ENCODE measurements at places on chromosomes 16 and 17.

DNA sequence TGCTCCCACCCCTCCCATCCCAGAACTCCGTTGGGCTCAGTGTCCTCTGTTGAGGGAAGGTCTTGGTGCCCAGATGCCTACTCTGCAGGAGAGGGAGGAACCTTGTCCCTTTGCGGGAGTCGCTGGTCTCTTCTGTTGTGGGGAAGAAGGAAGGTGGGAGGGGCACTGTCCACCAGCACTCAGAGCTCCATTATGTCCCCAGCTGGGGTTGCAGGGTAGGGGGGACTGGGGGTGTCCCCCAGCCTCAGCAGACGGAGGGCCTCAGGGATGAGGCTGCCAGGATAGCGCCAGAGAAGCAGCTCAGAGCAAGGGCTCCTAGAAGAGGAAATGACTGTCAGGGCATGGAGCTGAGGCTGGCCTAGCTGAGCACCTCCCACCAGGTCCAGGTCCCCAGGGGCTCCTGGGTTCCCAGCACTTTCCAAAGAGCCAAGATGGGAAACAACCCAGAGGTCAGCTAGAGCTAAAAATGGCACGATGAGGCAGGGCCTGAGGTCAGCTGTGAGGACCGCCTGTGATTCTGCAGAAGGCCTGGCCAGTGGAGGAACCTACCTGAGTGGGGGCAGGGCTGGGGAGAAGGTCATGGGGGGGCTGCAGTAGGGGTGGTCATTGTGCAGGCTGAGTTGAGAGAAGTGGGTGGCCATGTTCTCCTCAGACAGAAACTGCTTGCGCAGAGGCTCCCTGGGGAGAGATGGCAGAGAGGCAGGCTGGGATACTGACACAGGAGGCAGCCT is 893 bp downstream of the HCFC1R1 start:
- no peak for DNase-seq

GRCh38 chr16:15601212-15601879 is 41.6 kb downstream of the MARF1 start:
- no peak for DNase-seq

GRCh38 chr16:11630046-11630767 is 38.0 kb upstream of the SNN start:
- DNase-seq: no peak

DNA sequence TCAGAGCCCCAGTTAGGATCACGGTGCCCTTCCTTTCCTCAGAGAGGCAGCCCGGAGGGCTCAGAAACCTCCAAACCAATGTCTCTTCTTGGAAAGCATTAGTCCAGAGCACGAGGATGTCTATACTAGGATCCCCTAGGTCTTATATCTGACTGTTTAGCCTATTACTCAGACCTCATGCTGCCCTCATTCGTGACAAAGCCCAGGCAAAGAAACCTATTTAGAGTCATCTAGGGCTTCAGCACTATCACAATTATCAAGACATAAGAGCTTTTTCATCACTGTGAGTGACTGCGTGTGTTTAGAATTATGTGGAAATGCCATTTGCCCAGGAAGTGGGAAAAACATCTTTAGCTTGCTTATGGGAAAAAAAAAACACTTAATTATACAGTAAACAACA is 159.8 kb upstream of the NOL11 start:
- DNase-seq: no peak

All from ACHN (cell line).